ENCODE measurements at places on chromosomes 13 and 19.

GRCh38 chr19:1089891-1090290, 5.3 kb downstream of the POLR2E start:
- DNase-seq = no peak

GRCh38 chr13:95335667-95336066, 34.4 kb upstream of the ABCC4 start:
- DNase-seq = no peak

GRCh38 chr19:7213628-7214323, 80.4 kb downstream of the INSR start:
- DNase-seq = no peak

- DNase-seq = no peak
These were observed 40.6 kb upstream of the FAM216B start for GRCh38 chr13:42740753-42741152.

GRCh38 chr19:10033614-10034013, 20.3 kb downstream of the RDH8 start:
- no peak for DNase-seq

DNA sequence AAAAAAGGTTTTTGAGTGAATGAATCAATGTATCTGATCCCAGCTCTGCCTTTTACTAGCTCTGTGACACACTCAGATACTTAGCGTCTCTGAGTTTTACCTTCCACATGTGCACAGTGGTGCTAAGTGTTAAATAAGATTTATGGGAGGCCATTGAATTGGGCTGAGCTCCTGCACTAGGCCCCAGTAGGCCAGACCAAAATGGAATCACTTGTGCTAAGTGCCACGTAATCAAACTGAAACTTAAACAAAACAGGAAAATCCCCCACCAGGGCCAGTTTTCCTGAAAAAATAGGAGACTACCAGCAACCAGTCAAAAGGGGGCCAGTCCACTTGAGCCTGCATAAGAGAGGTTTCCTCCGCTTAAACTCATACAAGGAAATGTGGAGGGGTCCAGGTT, 40.9 kb downstream of the GJA3 start:
- DNase-seq = no peak

GRCh38 chr19:35389192-35389861, 18.5 kb downstream of the GPR42 start:
- no peak for DNase-seq

GRCh38 chr13:113814435-113814821, 49.4 kb downstream of the GAS6 start:
- DNase-seq = no peak

- DNase-seq = no peak
These were observed 882.6 kb upstream of the SLITRK5 start for GRCh38 chr13:86788616-86789015.

- peak; percentile 45 for DNase-seq
These were observed 5.7 kb downstream of the HOOK2 start for GRCh38 chr19:12769689-12770088.

DNA sequence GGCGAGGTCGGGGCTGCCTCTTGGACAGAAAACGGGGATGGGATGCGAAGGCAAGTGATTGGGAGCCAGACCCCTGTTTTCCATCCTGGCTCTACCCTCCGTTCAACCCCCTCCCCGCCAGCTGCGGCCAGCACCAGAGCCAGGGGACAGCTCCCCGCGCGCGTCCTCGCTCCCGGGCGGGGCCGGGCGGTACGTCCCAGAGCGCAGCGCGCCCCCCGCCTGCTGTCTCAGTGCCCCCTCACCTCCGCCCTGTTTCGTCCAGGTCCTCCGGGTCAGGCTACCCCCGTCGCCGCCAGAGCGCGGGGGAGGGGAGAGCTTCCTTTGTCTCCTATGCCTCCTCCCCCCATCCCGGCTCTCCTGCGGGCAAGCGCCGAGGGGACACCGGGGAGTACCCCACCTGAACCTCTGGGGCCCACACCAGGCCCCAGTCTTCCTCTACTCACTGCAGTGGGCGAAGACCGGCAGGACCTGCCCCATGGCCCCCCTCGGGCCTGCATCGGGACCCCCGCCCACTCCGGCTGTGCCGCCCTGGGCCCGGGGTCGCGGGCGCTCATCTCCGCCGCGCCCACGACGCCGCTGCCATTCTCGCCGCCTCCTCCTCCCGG, 396 bp downstream of the RTN2 start:
- peak; percentile 83 for DNase-seq

- no peak for DNase-seq
These were observed 213.3 kb downstream of the POSTN start for GRCh38 chr13:37385248-37385647.

GRCh38 chr13:113601166-113602070, 16.9 kb downstream of the TFDP1 start:
- no peak for DNase-seq

GRCh38 chr13:57569986-57570385, 61.6 kb upstream of the PCDH17 start:
- no peak for DNase-seq

- DNase-seq = no peak
These were observed 17.9 kb downstream of the DOT1L start for GRCh38 chr19:2181633-2181997.

DNA sequence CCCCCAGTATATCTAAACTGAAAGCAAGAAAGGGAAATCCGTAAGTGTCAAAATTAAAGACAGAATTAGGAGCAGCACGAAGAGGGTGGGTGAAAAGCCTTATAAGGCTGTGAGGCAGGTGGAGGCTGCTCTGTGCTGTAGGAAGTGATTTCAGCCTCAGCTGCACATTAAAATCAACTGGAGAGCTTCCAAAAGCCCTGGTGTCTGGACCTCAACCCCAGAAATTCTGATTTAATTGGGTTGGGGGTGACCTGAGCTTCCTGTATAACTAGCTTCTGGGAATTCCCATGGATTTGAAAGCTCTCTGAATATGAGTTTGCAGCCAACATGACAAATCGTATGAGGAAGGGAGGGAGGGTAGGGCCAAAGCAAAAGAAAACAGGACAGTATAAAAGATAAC, 242.4 kb upstream of the TMTC4 start:
- DNase-seq = no peak

- DNase-seq = no peak
These were observed 329.6 kb downstream of the COG6 start for GRCh38 chr13:39985071-39985470.

DNA sequence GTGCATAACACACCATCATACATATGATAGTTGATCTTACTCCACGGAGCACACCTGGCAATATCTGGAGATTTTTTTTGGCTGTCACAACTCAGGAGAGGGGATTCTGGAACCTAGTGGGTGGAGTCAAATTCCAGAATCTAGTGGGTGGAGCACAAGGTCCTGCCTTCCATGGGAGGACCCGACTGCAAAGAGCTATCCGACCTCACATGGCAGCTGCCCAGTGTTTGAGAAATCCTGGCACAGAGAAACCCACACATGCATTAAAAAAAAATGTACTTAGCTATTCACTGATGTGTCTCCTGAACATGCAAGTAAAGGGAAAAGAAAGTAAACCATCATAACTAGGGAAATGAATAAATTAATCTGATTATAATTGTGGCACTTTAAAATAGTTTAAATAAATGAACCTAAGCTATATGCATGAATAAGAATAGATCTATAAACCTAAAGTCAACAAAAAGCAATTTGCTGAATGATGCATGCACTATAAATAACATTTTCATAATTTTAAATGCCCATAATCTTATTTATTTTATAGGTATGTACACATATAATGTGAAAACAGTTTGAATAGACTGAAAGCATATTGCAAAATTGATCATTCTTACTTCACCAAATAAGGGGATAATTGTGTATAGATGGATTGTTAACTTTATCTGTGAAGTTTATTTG, 300.3 kb downstream of the MYO16 start:
- no peak for DNase-seq

DNA sequence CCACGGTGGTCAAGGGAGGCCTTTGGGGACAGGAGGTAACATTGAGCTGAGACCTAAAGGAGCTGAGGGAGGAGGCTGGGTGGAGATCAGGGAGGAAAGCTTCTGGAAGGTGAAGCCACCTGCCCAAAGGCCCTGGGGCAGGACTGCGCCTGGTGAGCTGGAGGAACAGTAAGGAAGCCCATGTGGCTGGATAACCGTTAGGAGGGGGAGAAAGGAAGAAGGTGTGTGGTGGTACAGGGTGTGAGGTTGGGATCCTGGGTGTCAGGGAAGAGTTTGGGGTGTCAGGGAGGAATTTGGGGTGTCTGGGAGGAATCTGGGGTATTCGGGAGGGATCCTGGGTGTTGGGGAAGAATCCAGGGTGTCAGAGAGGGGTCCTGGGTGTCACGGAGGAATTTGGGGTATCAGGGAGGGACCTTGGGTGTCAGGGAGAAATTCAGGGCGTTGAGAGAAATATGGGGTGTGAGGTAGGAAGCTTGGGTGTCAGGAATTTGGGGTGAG, 695 bp downstream of the TICAM1 start:
- no peak for DNase-seq

DNA sequence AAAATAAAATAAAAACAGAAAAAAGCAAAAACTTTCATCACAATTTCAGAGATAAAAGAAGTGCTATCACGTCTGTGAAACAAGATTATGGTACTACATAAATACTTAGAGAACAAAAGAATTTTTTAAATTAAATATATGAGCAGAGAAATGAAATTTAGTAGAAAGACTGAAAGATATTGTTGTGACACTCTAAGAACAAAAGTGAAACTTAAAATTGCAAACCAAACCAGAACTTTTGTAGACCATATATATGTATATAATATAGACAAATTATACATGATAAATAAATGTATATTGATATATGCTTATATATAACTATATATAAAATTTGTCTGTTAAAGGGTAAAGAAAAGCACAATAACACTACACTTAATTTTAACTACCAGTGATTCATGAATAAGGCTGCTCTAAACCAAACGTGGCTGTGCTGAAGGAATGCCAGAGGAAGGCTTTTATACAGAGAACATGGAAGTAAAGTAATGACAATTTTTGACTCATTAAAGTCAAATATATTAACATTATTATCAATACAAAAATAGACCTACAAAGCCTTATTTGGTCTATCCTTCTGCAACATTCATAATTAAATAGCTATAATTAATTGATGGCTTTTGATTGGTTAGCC, 1516.7 kb upstream of the PCDH20 start:
- DNase-seq = no peak

DNA sequence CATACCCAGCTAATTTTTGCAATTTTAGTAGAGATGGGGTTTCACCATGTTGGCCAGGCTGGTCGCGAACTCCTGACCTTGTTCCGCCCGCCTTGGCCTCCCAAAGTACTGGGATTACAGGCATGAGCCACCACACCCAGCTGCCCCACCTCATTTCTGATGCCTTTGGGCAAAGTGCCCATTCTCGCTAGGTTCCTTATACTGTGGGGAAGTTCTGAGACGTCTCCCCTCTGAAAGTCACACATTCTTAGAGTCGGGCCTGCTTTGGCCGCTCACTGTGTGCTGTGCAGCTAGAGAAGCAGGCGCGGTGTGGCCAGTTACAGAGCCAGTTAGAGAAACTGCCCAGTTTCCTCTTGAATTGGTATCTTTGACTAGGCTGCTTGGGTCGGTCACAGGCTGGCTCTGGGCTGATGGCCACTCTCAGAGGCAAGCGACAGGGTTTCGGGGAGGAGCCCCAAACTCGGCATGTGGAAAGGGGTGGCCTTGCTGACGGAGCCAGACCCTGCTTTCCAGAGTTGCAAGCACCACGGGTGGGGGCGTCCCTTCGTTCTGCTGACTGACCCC, 18.0 kb downstream of the PRAM1 start:
- DNase-seq = no peak

DNA sequence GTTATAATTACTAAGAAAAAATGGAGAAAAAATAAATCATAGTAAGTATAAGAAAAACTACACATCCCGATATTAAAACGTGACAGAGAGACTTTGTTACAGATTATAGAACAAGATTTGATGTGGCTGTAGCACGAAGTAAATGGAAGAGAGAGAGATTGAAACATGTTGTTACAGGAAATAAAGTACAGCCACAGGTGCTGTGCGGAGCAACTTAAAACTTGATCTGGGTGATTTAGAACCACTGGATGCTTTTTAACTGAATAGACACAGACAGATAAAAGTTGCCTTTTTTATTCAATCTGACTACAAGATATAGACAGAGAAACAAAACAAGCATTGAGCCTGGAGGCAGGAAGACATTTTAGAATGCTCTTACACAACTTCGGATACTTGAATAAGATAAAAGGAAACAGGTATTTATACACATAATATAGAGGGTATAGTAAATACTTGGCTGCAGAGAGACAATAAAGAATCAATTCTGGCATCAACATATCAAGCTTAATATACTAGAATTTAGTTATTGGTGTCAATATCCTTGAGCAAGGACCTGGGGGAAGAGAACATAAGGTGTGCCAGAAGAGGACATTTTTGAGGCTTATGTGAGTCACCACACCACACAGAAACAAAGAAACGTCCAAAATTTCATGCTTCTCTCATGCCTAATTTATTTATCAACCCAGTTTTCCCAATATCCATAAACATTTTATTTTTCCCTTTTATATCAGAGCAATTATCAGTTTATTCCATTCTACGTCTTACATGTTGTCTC, 548.5 kb downstream of the SLITRK1 start:
- DNase-seq = no peak

- DNase-seq = peak; percentile 39
These were observed 11.3 kb downstream of the PRKCSH start for GRCh38 chr19:11446652-11447301.

Measured in right kidney (tissue), 9 donors.